Tibial nerve (tissue), 4 donors: ENCODE measurements at places on chromosomes 16 and 17. TPM values are rescaled to one million over a fixed set of nuclear protein-coding genes. Genes with fewer than 3 reads are reported as not detected.
A peak's percentile ranks its signal among the peaks of the same experiment; 100 is the strongest.

Gene MYO19
- total RNA-seq, result 33.3 TPM

DNA sequence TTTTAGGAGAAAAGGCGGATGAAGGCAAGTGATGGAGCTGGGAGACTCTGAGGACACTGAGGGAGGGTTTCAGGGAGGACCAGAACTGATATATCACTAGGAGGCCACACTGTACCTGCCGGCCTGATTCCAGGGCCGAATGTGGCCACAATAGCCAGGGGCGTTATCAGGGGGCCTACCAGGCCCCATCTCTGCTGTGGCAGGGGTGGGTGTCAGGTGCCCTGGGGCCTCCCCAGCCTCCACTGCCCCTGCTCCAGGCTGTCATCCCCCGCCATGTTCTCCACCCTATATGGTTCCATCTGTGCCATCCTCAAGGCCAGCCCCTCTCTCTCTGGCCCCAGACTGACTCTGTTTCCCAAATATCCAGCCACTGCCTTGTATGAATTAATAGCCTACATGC, 246.5 kb downstream of the GSG1L start:
- no peak for DNase-seq

Gene LLGL2
- 8.8 TPM for total RNA-seq

Gene SPDYE4
- not detected for total RNA-seq

- DNase-seq, result no peak
These were observed 109.5 kb downstream of the CDH8 start for GRCh38 chr16:61926766-61927165.

Gene CCL8
- not detected for total RNA-seq

DNA sequence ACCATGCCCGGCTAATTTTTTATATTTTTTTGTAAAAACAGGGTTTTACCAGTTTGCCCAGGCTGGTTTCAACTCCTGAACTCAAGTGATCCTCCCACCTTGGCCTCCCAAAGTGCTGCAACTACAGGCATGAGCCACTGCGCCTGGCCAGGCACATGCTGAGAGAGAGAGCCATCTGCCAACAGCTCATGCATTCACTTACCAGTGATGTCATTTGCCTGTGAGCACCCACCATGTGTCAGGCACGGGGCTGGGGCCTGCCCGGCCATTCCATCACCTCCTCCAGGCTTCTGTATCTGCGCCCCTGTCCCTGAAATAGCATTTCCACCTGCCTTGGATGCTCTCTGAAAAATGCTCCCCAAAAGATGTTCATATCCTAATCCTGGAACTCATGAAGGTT, 43.6 kb upstream of the PEMT start:
- no peak for DNase-seq

- no peak for DNase-seq
These were observed 4.0 kb upstream of the PERCC1 start for GRCh38 chr16:1426734-1427471.

DNA sequence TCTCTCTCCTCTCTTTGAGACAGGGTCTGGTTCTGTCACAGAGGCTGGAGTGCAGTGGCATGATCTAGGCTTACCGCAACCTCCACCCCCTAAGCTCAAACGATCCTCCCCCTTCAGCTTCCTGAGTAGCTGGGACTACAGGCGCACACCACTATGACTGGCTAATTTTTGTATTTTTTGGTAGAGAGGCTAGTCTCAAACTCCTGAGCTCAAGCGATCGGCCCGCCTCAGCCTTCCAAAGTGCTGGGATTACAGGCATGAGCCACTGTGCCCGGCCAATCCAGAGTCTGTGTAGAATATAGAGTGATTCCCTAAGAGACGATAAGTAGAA, 65.8 kb upstream of the RPH3AL start:
- DNase-seq, result no peak

GRCh38 chr17:48925251-48925990, 17.2 kb downstream of the UBE2Z start:
- no peak for DNase-seq

- DNase-seq, result no peak
These were observed 27.9 kb upstream of the CPHXL start for GRCh38 chr16:75754141-75754540.

DNA sequence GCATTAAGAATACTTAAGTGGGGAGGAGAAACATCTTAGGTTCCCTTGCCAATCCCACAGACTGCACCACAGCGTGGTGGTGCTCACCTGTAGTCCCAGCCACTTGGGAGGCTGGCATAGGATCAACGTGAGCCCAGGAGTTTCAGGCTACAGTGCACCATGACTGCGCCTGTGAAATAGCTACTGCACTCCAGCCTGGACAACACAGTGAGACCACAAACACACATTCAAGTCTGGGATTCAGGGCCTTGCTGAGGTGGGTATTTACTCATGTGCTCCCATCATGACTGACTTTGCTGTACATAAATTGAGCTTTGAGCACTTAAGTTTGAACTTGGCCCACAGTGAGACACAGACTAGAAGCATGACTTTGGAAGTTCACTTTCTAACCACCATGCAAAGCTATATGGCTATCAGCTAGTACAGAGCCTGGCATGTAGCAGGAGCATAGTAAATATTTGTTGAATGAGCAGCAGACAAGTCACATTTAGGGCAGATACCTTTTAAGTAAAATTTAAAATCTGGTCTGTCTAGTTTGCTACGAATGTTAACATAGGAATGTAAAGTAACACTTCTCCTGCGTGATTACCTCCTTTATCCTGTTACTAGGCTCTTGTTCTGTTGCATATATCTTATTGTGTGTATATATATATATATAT, 33.5 kb downstream of the CEP95 start:
- no peak for DNase-seq

Gene TBX2
- 23.2 TPM for total RNA-seq

DNA sequence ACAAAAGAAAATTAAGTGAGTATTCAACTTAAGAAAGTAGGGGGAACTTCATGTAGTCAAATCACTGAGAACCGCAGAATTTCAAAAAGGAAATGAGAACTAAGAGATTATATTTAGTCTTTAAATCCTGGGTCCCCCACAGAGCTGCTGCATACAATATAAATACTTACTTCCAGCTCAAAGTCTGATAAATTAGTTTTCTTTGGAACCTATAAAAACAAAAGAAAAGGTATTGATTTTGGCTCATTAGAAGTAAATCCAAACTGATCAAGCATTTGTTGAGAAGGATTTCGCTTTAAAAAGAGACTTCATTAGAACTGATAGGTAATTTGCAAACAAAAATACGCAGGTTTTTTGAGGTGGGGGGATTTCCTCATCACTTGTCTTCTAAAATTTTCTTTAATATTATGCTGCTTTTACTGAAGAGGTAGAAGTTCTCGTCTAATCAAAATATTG, 21.9 kb downstream of the PARN start:
- DNase-seq, result no peak

DNA sequence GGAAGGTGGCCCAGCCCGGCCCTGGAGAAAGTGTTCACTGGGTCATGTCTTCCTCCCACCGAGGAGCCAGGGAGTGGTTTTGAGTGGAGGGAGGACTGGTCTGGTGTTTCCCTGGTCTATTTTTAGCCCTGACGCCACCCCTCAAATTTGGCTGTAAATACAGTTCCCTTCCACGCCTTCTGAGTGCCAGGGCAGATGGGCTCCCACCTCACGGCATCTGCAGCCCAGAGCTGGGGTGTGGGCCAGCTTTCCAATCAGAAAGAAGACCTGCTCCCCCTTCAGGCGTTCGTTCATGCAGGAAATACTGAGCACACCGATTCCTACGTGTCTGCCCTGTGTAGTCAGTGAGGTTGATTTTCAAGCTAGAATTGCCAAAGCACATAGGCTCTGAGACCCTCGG, 53.7 kb downstream of the SNX20 start:
- DNase-seq, result peak; percentile 58

DNA sequence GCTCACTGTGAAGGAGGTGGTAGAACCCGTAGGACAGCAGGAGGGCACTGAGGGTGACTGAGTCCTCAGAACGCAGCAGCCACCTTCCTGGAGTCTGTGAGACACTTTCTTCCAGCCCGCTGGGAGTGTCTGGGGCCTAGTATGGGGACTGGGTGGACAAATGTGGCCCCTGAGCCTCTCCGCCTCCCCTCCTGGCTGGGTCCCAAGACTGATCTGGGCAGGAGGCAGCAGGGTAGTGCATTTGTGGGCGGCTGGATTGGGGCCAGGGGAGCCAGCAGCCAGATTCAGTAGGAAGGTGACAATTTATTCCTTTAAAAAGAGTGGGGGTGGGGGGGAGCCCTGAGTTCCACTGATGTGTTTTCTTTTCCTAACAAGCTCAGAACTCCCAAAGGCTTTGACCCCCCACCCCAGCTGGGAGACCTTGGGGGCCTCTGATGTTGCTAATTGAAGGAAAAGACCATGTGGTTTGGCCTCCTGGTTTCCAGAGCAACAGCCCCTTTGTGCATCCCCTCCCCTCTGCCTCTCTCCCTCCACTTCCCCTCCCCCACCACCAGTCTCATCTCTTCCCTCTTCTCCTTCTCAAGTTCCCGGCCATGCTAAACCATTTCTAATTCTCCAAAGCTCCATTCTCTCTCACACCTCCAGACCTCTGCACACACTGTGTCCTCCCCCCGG, 4.4 kb downstream of the CLEC19A start:
- DNase-seq, result no peak

- DNase-seq, result no peak
These were observed 99.5 kb downstream of the FTO start for GRCh38 chr16:53803451-53803850.

Gene CDH3
- 15.9 TPM for total RNA-seq

DNA sequence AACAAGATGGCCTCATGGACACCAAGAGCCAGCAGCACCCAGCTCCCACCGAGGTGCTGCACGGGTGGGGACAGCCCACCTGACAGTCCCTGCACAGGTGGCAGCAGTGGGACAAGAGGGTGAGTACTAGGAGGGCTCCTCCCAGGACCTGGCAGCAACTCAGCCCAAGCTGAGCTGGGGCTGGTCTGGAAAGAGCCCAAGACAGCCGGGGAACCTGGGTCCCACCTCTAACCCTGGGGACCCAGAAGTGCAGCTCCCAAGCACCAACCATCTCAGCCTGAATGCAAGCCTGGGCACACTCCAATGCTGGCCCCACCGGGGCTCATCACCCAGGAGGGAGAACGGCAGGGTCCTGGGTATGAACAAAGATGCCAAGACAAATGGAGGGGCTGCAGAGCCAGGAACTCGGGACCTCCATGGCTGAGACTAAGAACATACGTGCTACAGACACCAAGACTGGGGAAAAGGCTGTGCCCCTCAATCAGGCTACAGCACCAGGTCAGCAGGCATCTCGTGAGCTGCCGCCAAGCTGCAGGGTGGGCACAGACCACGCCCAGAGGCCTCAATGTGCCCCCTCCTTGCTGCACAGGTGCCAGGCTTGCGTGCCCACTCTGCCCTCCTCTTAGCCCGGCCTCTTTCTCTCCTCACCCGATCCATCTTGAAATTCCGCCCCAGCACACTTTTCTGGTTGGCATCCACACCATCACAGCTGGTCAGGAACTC, 37.5 kb upstream of the GSG1L start:
- DNase-seq, result no peak

- peak; percentile 76 for DNase-seq
These were observed at the start of gene NOL3 for GRCh38 chr16:67170168-67170948. TSS of gene NOL3 (plus strand) at chr16:67170538.

DNA sequence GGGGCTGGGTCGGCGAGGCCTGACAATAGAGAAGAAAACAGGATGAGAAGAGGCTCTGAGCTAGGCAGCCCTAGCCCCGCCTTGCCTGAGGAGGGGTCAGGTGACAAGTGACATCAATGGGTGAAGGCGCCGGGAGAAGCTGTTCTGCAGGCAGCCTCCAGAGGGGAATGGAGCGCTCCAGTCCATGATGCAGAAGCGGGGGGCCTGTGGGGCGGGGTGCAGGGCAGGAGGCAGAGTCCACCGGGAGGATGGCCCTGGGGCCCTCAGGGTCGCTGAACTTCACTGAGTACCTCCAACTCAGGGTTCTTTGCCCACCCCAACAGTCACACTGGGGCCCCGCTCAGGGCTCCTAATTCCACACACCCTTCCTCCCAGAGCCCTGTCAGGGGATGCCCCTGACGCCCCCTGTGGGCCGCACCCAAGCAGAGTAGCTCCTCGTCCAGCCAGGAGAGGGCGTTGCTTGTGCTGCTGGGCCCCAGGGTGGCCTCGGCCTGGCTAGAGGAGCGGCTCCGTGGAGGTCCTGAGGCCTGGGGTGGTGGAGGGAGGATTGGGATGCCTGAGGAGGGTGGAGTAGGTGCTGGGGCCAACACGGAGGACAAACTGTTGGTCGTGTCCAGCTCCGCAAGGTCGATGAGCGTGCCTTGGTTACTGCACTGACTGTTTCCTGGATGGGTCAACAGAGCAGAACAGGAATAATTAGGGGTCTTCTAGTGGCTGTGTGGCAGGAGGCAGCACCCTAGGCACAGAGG, 20.8 kb downstream of the GGA3 start:
- no peak for DNase-seq

DNA sequence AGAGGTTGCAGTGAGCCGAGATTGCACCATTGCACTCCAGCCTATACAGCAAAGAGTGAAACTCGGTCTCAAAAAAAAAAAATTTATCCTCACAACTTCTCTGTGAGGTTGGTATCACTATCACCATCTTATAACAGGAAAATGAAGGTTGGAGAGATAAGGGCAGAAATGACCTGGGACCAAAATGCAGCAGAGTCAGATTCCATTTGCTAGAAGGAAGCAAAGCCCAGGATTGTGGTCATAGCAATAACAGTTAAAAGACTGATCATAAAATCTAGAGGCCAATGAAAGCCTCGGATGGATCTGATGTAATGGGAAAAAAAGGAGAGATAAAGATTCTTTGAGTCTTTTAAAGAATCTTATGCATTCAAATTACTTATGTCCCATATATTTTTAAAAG, 69.6 kb upstream of the TEKT1 start:
- DNase-seq, result no peak

GRCh38 chr17:32672711-32673110, 185.9 kb downstream of the CDK5R1 start:
- DNase-seq, result no peak

Gene MYH3
- 8.1 TPM for total RNA-seq

- no peak for DNase-seq
These were observed 185.4 kb upstream of the ZFHX3 start for GRCh38 chr16:73233329-73233765.

DNA sequence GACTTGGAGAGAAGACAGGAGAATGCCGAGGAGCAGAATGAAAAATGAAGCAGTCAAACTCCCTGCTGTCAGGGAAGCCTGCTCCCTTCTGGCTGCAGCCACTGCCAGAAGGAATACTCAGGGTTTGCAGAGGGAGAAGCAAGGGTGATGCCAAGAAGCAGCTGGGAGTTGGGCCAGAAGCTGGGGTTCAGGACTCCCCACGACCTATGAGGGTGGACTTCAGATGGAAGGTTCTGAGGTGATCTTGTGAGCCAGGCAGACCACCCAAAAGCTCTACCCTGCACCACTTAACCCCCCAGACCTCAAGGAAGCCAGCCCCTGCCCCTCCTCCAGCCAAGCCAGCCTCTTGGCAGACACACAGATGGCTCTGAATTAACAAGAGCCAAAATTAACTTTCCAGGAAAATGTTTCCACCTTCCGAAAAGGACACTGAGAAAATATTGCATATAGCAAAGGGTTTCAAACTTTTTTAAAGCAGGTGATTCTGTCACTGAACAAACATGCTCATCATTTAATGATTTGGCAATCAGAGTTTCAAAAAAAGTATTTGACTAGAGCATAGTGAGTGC, 126.0 kb upstream of the ERCC4 start:
- DNase-seq, result no peak

Gene EMP2
- total RNA-seq, result 66.9 TPM
